Renal cortex interstitium (tissue), 15 donors: ENCODE measurements at places on chromosomes 11 and 22. TPM values are rescaled to one million over a fixed set of nuclear protein-coding genes. Genes with fewer than 3 reads are reported as not detected.
A peak's percentile ranks its signal among the peaks of the same experiment; 100 is the strongest.

GRCh38 chr11:33722590-33723234 lies 13.5 kb downstream of the CD59 start:
- no peak for DNase-seq

- DNase-seq: peak; percentile 49
These were observed 103.4 kb upstream of the NECTIN1 start for GRCh38 chr11:119832202-119832935.

Gene MRGPRE
- polyA plus RNA-seq: not detected

GRCh38 chr22:35656284-35656752 lies 8.1 kb downstream of the APOL6 start:
- no peak for DNase-seq

DNA sequence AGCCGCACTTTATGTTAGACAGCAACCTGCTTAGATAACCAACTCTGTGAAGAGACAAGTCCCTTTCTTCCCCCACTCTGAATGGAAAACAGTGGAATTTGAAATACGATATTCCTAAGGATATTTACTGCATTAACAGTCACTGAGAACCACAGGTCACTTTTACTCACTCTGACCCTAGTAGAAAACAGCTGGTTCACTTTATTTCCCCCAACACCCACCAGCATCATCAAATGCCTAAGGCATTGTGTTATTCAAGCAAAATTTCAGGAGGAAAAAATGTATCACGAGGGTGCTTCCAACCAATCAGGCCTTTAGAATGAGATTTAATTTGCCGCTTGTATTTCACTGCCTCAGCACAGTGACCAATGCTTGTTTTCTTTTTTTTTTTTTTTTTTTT lies 1134.1 kb upstream of the CCDC90B start:
- peak; percentile 35 for DNase-seq

DNA sequence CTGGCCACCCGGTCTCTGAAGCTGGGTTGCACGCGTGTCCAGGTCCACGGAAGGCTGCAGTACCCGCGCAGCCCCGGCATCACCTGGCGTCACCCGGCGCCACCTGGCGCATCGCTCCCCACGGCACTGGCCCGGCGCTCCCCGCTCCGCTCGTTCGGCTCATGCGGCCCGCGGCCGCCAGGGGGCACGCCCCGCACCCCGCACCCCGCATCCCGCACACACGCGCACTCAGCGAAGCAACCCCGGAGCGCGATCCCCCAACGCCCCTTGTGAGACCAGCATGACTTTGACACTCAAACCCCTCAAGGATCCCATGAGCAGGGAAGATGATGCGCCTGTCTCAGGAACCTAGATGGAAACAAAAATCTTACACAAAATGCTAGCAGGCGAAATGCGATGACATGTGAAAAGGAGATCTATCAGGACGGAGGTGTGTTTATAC lies 11.9 kb downstream of the B3GNT6 start:
- DNase-seq: no peak

GRCh38 chr11:35964841-35965240 lies 21.0 kb downstream of the LDLRAD3 start:
- no peak for DNase-seq

Gene SRPRA
- polyA plus RNA-seq: 78.8 TPM

GRCh38 chr11:44842220-44842619 lies 108.5 kb downstream of the TP53I11 start:
- no peak for DNase-seq

DNA sequence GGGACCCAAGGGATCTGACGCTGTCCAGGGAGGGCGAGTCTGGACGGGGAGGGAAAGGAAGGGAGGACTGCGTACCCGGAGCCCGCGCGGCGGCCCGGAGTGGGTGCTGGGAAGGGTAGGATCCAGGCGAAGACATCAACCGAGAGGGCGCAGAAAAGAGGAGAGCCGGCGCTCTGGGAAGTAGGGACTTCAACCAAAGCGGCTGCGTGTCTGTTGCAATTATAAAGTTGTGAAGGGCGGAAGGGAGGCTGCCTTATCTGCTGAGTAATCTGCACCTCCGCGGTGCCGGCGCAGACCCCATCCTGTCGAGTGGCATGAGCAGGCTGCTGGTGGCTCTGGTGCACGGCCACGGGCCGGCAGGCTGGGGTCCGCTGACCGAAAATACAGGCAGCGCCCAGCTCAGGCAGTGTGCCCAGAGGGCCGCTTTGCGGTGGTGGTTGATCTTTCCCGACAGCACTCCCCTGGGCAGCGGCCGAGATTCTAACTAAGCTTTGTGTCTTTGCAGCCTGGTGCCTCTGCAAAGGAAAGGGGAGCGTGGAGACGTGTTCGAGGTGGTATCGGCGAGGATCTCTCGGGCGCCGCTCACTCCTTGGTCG lies 978 bp downstream of the C11orf87 start:
- no peak for DNase-seq

DNA sequence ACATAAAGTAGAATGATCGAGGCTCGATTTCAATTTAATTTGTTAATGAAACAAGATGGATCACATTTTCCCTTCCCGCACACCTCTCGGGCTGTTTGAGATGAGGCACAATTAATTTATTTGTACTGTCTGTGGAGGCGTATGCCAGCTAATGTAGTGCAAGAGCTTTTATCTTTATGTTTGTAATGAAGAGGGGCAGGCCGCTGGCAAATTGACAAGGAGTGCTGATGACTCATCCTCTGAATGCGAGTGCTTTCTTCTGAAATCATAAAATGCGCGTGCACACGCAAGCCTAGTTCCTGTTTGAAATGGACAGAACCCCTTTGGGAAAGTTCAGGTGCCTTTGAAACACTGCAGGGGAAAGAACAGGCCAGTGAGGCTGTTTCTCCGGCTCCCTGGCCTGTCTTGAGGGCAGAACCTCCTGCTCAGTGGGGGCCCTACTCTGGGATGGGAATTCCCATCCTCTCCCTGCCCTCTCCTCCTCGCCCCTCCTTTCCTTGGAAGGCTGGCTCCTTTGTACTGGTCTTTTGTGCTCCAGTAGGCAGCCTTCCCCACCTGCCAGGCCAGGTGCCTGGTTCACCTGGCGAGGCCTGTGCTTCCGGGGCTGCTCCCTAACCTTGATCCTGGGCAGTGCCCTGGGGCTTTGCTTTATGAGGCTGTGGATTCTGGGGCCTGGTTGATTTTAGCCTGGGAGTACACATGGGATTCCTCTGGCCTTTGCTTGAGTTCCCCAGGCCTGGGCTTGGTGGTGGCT lies 50.3 kb downstream of the TEAD1 start:
- peak; percentile 62 for DNase-seq

DNA sequence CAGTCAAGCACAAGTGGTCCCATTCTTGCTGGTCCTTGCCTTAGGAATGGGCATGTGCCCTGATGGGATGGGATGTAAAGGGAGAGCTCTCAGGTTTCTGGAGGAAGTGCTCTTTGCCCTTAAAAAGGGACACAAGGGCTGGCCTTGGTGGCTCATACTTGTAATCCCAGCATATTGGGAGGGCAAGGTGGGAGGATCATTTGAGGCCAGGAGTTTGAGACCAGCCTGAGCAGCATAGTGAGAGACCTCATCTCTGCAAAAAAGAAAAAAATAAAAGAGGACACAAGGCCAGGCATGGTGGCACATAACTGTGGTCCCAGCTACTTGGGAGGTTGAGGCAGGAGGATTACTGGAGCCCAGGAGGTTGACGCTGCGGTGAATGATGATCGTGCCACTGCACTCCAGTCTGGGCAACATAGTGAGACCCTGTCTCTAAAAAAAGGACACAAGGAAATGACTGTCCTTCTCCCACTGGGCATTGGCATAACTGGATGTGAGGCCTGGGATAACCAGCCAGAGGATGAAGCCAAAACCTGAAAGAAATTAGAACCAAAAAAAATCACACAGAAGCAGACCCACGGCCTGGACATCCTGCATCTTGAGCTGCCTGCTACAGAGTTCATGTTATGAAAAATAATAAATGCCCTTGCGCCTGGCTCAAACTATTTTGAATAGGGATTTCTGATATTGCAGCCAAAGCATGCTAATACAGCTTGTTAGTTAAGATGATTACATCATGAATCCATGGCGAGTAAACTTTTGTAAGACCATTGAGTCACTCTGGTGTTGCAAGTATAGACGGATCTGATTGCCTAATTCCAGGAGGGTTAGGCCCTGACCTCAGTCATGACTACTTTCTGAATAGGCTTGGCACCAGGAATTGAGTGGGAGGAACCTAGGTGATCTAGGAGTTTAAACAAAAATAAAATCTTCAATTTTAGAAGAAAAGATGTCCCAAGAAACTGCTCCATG lies 12.9 kb upstream of the CRKL start:
- no peak for DNase-seq

Gene VSIG10L2
- not detected for polyA plus RNA-seq

GRCh38 chr22:46108564-46109473 lies 41.5 kb upstream of the PPARA start:
- no peak for DNase-seq

Gene OR8D4
- polyA plus RNA-seq: 0.05 TPM

DNA sequence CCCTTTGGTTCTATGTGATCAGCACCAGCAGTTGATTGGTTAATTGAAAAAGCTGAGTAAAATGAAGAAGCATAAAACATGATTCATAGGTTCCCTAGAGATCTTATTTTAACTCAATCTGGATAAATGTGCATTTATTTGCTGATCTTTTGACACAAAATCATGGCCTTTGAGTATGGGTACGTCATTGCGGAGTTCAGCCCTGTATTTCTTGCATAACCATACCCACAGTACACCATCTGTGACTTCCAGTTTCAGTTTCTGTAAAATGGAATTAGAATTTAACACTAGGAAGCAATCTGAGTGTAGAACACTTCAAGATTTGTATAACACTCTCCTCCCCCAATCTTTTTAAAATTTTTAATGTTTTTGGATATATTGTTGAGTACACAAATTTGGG lies 358.2 kb downstream of the DDX10 start:
- DNase-seq: no peak

GRCh38 chr22:20316217-20316843 lies 3.5 kb downstream of the DGCR6L start:
- no peak for DNase-seq

GRCh38 chr11:117020869-117021564 lies 77.2 kb downstream of the SIK3 start:
- DNase-seq: no peak

Gene KBTBD3
- 11.3 TPM for polyA plus RNA-seq

DNA sequence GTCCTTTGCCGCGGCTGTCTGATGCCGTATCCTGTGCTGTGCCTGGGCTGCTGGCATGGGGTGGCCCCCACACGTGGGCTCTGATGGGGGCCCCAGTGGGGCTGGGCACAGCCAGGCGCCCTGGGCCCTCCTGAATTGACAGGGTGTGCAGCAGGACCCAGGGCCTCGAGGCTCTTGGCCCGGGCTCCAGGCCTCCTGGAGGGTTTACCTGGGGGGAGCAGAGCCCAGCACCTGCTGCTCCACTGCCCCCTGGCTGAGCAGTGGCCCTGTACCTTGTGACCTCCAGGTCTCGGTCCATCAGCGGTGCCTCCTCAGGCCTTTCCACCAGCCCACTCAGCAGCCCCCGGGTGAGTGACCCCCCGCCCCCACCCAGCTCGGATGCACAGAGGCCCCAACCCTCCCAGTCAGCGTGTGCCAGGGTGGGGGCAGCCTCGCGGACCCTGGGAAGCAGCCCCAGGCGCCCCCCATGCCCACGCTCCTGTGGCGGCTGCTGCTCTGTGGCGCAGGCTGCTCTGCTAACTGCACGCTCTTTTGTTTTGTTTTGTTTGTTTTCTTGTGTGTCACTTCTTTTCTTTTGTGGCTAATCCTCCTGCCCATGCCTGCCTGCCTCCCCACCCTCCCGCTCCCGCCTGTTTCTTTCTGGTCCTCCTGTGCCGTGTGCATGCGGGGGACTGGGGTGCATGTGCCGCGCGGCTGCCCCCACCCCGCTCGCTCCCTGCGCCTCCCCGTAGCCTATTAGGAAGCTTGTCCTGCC lies 36.9 kb downstream of the MOB2 start:
- no peak for DNase-seq

Gene UBTFL1
- not detected for polyA plus RNA-seq

Gene ELMOD1
- 0.12 TPM for polyA plus RNA-seq

DNA sequence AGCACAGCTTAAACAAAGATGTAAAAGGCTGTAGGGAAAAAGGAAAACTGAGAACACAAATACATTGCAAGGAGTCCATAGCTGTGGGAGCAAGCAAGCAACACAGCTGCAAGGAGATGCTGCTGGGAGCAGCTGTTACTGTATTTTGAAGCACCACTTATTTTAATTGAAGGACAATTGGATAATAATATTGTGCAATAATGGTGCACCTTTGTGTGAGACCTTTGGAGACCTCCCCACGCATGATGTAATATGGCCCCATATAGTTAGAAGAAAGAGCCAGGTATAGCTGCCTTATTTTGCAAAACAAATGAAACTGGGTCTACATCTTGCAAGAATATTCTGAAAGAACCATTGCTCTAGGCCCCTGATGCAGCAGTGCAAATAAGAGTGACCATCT lies 191.1 kb upstream of the KIRREL3 start:
- no peak for DNase-seq

DNA sequence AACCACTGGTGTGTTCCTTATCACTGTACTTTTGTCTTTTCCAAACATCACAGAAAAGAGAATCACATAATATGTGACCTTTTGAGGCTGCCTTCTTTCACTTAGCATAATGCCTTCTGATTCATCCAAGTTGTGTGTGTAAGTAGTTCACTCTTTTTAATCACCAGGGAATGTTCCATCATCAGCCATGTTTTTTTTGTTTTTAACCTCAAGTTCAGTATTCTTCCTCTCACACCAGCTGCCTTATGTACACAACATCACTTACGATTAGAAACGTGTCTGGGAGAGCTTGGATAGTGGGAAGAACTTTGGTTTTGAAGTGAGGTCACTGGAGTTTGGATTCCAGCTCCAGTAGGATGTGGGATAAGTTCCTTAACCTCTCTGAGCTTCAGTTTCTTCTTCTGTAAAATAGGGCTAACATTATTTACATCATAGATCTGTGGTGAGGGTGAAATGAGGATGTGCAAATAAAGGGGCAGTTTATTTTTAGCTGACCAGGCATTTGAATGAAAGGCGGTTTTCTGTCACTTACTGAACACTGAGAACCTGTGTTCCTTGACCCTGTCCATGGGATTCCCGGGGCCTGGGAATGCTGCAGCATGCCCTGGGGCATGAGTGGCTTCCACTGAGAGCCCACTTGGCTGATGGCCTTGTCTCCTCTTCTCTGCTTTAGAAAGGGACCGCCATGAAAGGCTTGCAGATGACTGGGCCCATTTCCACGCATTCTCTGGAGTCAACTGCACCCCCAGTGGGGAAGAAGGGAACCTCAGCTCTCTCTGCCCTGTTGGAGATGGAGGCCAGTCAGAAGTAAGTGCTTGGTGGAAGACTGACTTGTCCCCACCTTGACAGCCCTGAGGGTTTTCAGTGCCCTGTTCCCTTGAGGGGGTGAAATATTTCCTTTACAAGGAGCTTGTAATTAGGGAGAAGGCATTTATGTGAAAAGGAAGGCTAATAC lies 92.6 kb downstream of the DEPDC5 start:
- DNase-seq: no peak
